NCI-H1930 (cell line): ENCODE measurements at places on chromosomes 11 and 22.

DNA sequence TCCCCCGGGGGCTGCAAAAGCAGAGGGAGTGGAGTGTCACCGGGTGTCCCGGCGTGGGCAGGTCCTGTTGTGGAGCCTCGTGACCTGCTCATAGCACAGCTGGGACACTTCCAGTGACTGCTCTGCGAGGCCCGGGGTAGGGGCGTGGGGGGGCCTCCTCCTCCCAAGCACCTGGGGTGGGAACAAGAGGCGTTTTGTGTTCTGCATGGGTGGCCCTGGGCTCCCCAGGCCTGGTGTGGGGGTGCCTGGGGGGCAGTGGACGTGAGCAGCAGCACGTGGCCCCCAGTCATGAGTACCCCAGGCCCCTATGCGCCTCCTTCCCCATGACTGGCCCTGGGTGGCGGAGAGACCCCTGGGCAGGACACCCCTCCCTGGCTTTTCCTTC is 104.7 kb downstream of the KCNQ1 start:
- DNase-seq, result no peak

GRCh38 chr22:37100589-37101127 is 8.9 kb downstream of the TMPRSS6 start:
- no peak for DNase-seq

DNA sequence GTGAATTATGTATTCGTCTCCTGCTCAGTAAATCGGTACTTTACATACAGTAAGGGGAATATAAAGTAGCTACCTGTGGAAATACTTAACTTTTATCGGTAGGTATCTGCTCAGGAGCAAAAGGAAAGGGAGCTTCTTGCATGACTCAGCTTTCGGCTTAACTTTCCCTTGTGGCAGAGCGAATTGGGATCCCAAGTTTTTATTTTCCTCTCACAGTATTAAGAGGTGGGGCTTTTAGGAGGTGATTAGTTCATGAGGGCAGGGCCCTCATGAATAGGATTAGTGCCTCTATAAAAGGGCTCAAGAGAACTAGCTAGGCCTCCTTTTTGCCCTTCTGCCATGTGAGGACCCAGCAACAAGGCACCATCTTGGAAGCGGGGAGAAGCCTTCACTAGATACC is 18.7 kb downstream of the RCN1 start:
- DNase-seq, result no peak

DNA sequence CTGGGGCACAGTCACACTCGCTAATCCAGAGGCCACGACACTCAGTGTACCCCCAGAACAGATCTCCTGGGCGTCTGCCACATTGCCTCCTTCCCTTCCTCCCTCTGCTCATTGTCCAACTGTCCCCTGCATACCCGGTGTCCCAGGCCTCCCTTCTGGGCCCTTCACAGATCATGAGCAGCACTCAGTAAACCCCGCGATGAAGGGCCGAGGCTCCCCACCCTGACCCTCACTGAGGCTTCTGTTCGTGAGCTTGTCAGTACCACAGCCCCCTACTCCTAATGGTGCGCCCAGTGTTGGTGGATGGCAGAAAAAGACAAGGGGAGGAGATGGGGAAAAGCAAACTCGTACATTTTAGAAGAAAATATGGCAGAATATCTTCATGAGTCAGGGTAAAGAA is 12.6 kb downstream of the RSPH14 start:
- no peak for DNase-seq

DNA sequence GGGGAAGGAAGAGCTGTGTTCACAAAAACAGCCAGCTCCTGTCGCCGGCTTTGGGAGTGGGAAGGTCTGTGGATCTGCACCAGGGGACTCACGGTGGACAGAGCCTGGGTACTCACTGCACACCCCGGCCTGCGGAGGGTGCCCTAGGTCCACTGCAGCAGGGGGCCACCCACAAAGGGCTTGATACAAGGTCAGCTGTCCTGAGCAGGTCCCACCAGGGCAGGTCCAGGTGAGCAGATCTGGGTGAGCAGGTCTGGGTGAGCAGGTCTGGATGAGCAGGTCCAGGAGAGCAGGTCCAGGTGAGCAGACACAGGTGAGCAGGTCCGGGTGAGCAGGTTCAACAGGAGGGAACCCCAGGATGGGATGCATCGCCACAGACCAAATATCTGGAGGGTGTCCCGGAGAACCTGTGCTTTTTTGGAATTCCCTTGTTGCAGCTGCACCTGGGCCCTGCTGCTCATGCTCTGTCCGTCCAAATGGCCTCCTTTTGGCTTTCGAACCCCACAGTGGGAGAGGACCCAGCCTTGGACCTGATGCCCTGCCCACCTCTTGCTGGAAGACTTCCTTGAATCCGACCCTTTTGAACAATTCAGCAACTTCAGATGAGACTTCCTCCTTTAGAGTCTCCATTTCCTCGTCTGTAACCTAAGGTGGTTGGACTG is 485.3 kb downstream of the TBC1D22A start:
- no peak for DNase-seq

DNA sequence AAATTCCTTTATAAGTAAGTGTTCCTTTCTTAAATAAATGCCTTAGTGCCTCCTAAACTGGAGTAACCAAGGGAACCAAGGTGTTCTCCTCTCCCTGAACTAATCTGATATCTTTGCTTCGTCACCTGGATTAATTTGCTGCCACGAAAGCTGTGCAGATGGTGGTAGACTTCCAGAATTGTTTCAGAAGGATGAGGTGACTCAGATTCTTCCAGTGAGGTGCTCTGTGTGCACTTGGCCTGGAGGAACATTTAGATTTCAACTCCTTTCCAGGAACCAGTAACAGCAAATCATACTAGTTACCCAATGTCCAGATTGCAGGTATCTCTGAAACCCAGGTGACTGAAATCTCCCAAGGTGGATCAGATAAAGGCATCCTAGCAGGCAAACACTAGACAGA is 181.9 kb downstream of the FAT3 start:
- no peak for DNase-seq

- no peak for DNase-seq
Measured at GRCh38 chr11:12279672-12280108, 97.7 kb upstream of the PARVA start.
